Left renal pelvis (tissue), 4 donors: ENCODE measurements at places on chromosomes 2 and 18. TPM values are rescaled to one million over a fixed set of nuclear protein-coding genes. Genes with fewer than 3 reads are reported as not detected.

The TOGARAM2 gene
- polyA plus RNA-seq = 0.89 TPM

The ABCB11 gene
- polyA plus RNA-seq = 0.31 TPM

DNA sequence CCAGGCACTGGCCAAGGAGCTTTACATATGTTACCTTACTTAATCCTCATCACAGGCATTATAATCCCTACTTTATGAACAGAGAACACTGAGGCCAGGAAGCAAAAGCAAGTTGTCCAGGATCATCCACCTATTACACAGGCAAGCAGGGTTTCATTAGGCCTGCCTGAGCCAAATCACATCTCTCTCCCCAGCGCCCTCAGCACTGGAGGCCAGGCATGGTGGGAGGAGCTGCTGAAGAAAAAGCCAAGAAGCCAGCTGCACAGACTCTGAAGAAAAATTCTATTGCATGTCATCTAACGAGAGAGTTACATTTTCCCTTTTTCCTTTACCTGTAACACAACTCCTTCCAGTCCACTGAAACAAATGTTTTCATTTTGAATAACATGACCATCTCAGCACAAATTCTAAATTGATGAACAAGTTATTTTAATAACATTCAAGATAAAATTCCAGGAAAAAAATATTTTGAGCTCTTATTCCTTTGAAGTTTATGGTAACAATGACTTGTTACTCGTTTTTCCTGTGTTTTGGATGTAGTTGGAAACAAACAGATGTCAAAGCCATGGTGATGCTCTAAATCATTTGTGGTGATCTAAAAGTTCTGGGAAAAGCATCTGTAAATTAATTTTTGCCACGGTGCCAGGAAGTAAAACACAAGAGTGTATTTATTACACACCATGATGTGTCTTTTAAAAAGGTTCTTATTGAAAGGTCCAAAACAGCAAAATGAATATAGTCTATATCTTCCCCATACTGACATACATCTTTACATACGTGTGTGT, 139.0 kb upstream of the ITGB6 start:
- DNase-seq = peak; percentile 30

DNA sequence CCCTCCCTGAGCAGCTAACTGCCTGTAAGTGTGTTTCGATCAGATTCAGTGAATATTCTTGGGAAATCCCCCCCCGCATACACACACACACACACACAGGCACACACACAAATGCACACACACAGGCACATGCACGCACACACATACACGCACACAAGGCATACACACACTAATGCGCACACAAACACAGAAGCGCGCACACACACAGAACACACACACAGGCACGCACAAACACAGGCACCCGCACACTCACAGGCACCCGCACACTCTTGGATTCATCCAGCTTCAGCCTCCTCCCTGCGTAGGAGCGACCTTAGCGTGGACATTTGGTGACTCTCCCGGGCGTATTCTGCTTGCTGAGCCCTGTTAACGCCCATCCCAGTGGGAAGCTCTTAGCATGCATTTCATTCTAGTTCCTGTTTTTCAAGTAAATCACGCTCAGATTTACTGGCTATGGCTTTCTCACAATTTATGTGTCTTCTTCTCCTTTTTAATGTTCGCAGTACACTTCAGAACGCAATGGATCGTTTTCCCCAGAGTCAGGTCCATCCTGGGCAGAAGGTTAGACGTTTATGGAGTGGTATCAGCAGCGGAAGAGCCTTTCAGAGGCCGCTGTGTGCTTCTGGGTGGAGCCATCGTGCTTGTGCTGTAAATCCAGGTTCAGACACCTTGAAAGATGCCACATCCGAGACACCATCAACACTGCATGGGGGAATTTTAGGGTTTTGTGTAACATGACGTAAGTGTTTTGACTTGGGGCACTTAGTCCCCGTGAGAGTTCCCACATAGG, 656.6 kb downstream of the GALR1 start:
- DNase-seq = no peak

- DNase-seq = no peak
These were observed 36.2 kb downstream of the PTPN18 start for GRCh38 chr2:130391872-130392670.

The GRHL1 gene
- 7.3 TPM for polyA plus RNA-seq

GRCh38 chr18:74946646-74947375, 262.1 kb downstream of the PTGR3 start:
- no peak for DNase-seq

The HOXD9 gene
- polyA plus RNA-seq = 71.8 TPM

DNA sequence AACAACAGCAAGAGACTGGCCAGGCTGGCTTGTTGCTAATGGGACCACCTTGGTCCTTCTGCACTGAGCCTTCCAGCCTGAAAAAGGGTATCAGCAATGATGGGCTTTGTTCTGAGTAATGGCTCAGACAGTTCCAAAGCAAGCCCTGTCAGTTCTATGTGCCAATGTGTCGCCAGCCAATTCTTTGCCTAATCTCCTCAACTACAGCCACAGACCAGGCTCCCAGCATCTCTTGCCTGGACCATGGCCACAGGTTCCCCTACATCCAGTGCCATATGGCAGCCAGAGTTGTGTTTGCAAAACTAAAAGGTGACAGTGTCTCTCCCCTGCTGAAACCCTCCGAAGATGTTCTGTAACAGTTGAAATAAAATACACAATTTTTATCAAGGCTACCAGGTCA, 61.5 kb upstream of the TMEM177 start:
- DNase-seq = no peak

The DNMT3A gene
- polyA plus RNA-seq = 71.5 TPM

DNA sequence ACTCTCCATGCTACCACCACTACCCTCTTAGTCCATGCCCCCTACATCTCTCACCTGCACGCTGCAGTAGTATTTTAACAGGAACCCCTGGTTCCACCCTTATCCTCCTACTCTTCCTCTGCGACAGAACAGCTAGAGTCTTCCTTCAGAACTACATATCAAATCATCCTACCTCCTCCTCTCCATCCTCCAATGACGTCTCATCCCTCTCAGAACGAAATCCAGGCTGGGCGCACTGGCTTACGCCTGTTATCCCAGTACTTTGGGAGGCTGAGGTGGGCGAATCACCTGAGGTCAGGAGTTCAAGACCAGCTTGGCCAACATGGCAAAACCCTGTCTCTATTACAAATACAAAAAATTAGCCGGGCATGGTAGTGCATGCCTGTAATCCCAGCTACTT, 10.3 kb upstream of the KIF3C start:
- no peak for DNase-seq

DNA sequence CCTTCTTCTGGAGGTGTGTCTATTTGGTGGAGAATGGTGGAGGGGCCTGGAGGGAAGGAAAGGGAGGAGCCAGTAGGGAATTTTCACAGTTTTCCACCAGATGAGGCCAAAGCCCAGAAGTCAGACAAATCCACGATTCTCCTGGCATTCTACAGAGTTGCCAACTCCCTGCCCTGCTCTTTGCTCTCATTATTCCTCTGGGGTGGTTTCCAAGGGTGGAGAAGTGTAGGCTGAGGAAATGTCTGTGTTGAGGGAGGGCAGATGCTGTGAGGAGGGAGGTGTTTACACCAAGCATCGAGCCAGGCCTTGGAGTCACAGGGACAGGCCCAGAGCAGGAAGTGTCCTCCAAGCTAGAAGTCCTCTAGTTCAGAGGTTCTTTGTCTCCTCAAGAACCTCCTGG, 124.1 kb upstream of the LGALSL start:
- no peak for DNase-seq

DNA sequence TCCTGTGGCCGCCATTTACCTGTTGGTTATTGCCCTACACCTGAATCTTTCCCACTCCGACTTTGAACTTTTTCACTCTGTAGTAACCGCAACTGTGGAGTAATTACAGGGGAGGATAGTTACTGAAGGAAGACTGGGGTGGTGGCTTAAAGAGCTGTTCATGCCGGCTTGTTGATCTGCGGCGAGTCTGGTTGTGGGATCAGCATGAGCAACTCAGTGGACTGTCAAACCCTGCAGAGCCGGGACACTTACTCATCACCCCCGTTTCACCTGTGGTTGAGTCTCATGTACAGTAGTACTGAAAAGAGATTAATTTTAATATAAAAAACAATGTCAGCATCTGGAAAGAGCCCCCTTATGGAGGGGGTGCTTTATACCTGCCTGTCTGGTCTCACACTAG, 2.1 kb downstream of the ASB1 start:
- no peak for DNase-seq

- DNase-seq = no peak
These were observed 500.2 kb downstream of the EIPR1 start for GRCh38 chr2:2877427-2877826.

GRCh38 chr18:37496568-37496967, 69.0 kb downstream of the CELF4 start:
- DNase-seq = no peak

DNA sequence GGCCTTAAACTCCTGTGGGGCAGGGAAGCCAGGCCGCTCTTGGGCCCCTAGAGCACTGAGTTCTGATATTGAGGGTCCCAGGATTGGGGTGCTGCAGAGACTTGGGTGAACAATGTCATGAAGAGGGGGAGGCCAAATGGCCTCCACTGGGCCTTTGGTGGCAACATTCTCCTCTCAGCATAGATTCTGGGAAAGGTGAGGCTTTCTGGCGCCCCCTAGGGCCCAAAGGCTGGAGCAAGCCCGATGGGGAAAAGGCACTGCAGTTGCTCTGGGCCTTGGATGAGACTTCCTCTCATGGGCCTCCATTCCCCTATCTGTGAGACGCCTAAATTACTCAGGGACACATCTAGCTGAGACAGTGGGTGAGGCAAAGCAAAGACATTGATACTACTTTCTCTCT, 84.8 kb downstream of the ACAA2 start:
- no peak for DNase-seq

The PJVK gene
- polyA plus RNA-seq = 15.7 TPM

The PLB1 gene
- polyA plus RNA-seq = 3.9 TPM

DNA sequence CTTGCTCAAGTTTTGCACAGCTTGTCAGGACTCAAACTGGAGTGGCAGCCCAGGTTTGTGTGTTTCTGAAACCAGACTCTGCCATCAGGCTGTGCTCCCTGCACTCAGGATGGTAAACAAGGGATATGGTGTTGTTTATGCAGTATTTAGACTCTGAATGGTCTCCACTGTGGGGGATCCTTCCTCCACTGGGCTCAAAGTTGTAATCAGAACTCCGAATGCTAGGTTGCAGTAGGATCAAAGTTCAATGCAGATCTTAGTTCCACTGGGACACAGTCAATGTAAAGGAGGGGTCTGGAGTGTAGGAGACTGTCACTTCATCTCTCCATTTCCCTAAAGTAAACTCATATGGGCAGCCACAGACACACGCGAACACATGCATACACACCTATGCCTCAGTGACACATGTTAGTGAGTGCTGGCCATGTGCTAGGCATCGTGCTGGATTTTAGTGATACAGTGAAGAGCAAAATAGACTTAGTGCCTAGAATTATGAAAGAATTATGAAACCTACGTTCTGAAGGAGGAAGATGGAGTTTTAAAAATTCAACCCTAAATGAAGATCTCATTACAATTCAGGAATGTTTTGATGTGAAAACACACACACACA, 6.1 kb downstream of the IL18R1 start:
- no peak for DNase-seq

The GAL3ST2 gene
- 0.16 TPM for polyA plus RNA-seq

- no peak for DNase-seq
These were observed 24.0 kb downstream of the GAREM2 start for GRCh38 chr2:26196683-26197418.

The GAD1 gene
- polyA plus RNA-seq = 0.52 TPM

DNA sequence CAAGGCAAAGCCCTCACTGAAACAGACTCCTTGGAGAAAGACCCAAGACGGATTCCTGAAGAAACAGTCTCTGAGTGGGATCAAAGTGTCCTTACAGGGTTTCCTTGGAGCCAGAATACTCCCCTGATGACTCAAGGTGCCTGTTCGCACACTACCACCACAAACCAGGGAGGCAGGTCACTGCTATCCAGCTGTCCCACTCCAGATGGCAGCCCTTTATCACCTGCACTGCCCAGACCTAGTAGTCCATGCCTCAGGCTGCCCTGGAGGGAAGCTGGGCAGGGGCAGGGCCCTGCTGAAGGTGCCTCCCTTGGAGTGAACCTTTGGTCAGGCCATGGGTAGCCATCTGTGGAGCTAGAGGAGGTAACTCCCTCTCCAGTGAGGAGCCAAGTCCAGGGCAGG, 34.1 kb downstream of the TRABD2A start:
- no peak for DNase-seq

DNA sequence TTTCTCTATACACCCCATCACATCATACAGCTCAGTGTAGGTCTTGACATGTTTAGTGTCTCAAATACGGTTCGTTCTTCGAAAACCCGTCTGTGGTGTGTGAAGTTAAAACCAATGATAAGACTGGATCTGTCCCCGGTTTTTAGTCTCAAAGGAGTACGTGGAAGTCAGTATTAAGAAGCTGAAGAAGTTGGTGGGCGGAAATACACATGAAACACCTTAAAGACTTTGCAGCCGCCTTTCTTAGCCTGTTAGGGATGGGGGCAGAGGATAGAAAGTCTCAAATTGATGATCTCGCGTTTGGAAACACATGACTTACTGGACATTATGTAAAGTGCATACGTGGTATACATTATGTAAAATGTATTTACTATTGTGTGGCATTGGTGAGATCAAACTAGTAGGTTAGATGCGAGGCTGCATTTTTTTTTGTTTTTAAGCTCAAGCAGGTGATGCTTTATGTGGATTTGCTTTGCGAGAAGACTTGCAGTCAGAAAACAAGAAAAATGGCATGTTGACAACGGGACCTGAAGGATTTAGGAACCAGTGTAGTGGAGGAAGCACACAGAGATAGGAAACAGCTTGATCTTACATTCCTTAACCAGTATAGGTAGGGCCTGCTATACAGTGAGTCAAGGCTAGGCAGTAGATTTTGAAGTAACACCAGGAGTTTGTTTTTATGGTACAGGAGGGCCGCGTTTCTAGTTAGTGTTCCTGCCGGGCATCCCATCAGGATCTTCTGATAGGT, 1.2 kb downstream of the CNOT11 start:
- DNase-seq = no peak

The E2F6 gene
- 24.4 TPM for polyA plus RNA-seq

DNA sequence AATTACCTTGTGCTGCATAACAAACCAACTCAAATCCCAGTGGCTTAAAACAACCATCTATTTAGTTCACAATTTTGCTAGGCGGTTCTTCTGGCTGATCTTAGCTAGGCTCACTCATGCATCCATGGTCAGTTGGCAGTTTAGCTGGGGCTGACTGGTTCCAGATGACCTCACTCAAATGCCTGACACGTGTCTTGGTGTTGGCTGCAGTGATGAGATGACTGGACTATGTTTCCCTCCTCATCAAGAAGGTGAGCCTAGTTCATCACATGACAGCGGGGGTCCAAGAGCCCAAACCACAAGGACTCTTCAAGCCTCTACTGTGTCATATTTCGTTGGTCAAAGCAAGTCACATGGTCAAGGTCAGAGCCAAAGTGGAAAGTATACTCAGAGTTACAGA, 42.7 kb upstream of the ACTR3 start:
- DNase-seq = no peak

GRCh38 chr2:227765788-227766372, 20.2 kb downstream of the SCYGR8 start:
- DNase-seq = no peak

The CHMP3 gene
- 144 TPM for polyA plus RNA-seq

DNA sequence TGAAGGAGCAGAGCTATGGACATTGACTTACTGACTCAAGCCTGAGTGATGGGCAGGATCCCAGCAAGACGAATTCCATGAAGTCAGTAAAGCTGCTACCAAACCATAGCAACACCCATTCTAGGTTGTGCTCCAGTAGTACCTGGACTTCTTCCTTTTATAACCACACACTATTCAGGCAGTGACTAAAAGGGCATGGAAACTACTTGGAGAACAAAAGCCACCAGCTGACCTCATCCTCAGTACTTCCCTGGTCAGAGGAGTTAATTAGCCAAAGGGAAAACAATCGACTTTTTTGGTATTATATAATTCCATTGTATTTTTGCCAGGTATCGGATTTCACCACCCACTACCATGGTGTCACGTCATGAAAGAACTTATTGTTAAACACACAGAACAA, 237.1 kb downstream of the TTC32 start:
- no peak for DNase-seq

- no peak for DNase-seq
These were observed 22.5 kb upstream of the TRAPPC8 start for GRCh38 chr18:31965316-31965970.
